Liver (tissue), 10 donors: ENCODE measurements at places on chromosomes 11 and 22. TPM values are rescaled to one million over a fixed set of nuclear protein-coding genes. Genes with fewer than 3 reads are reported as not detected.

- no peak for DNase-seq
These were observed 288.8 kb downstream of the SWAP70 start for GRCh38 chr11:9952511-9953196.

- no peak for DNase-seq
These were observed 52.5 kb downstream of the C22orf31 start for GRCh38 chr22:29009148-29009547.

GRCh38 chr11:22567759-22568158 lies 57.9 kb downstream of the FANCF start:
- no peak for DNase-seq

DNA sequence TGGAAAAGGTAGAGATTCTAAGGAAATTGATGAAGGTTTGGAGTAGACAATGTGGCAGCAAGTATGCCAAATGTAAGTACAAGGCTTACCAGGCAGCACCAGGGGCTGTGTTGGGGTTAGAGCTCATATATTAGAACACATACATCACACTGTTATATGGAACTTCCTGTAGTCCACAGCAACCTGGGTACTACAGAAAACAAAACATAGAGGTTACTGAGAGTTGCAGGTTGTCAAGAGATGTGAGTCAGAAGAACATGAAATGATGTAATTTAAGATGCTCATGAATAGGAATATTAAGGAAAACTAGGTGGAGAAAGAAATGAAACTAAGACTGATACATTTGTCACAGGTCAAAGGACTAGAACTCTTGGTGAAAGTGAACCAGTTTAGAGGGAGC lies 22.0 kb downstream of the FAT3 start:
- DNase-seq = no peak

- no peak for DNase-seq
These were observed 42.8 kb upstream of the TCF20 start for GRCh38 chr22:42313204-42313603.

DNA sequence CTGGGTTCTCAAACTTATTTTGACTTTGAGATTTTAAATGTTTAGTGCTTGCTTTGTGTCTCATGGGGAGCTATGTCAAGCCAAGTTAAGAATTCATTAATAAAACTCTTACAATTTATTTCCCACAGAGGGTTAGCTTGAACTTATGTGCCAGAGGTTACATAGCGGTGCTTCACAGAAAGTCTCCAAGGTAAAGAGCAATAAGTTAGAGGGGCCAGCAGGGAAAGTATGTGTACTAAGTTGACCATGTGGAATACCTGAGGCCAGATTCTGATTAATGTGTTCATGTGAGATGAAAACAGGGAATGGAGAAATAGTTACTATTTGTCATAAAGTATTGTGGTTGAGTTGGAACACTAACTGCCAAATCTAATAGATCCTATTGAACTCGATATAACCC lies 149.3 kb downstream of the TMEM135 start:
- no peak for DNase-seq

The KRTAP5-11 gene
- not detected for total RNA-seq

The CD3E gene
- total RNA-seq = 0.33 TPM

GRCh38 chr11:2898366-2899079 lies 12.9 kb upstream of the CDKN1C start:
- no peak for DNase-seq

The INPP5J gene
- 0.14 TPM for total RNA-seq

The LIF gene
- 0.09 TPM for total RNA-seq

DNA sequence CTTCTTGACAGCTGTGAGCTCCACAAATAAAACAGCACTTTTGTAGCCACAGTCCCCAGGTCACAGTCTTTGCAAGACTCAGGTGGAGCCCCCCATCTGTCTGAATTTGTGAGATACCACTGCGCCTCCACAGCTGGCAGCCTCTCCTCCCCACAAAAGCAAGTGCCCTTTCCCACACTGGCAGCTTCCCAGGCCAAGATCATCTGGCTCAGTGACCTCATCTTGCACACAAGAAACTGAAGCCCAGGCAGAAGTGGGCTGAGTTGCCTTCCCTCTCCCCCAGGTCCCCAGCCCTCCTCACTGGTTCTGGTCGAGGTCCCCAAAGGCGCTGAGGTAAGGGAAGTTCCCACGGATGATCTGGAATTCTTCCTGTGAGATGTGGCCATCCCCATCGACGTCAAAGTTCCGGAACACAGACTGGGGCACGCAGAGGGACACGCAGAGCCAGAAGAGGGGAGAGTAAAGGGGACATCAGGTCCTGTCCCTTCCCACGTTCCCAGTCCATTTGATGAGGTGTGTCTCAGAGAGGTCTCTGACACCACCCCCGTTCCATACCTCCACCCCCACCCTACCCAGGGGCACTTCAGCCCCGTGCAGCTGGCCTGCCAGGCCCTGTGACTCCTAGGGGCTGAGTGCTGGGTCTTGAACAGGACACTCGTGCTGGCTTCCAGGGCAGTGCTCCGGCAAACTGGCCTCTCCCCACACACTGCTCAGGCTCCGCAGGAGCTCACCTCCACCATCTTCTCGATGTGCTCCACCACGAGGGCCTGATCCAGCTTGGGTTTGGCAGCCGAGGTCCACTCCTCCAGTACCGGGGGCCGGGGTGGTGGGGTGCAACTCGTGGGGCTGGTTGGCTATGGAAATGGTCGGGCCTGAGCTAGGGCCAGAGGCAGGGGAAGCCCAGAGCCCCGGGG lies 8.9 kb downstream of the RASGRP2 start:
- no peak for DNase-seq

The PATE4 gene
- total RNA-seq = not detected

The MPEG1 gene
- total RNA-seq = 27.2 TPM

GRCh38 chr11:62713343-62713742 lies 5.9 kb downstream of the GNG3 start:
- peak; percentile 39 for DNase-seq

GRCh38 chr11:110029714-110030113 lies 63.5 kb upstream of the ZC3H12C start:
- DNase-seq = no peak

- DNase-seq = no peak
These were observed 205.0 kb downstream of the CWF19L2 start for GRCh38 chr11:107252429-107253161.

The ADAMTS8 gene
- not detected for total RNA-seq

DNA sequence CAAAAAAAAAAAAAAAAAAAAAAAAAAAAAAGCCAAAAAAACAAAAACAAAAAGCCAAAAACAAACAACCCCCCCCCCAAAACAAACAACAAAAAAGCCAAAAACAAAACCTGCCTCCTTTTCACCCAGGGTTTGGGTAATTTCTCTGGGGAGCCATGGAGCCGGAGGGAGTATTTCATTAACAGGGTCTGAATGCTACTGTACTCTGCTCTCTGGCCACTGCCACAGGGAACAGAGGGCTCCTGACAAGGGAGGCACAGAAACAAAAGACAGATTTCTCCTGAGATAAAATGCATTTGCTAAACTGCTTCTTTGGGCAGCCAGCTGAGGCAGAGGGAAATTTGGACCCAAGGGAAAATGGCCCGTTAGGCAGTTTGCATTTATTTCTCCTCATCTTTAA lies 266.0 kb upstream of the SYN3 start:
- DNase-seq = no peak

DNA sequence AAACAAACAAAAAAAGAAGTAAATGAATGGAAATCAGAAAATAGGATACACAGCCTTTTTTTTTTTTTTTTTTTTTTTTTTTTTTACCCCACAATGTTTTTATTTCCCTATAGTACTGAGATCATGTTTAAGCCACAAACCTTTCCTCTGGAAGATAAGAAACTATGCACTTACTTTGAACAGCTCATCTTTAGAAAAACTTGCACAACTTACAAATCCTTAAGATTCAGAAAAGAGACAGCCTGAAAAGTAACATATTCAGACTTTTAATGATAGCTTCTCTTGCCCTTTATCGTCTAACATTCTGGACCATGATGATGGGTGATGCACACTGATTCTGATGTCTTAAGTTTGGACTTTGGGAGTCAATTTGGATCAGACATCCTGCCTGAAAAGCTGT lies 80.3 kb downstream of the TNRC6B start:
- no peak for DNase-seq

DNA sequence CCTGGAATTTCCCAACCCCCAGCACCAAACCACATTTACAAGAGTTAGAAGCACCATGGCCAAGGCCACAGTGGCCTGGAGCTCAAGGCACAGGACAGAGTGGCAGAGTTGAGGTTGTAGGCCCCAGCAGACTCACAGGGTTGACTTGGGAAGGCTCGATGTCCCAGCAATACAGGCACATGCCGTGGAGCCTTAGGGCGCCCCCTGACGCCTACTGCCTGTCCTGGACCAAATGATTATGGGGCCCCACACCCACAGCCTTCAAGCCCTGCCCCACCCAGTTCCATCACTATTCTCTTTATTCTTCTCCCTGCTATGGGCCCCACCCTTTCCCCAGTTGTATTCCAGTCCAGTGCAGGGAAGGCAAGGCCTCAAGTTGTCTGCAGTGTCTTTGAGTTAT lies at the start of gene CCDC179:
Gene CCDC179 (minus strand): TSS at position 234 of the 400 bp plus-strand sequence. CDS start 53 bp downstream, at position 181.
- no peak for DNase-seq

DNA sequence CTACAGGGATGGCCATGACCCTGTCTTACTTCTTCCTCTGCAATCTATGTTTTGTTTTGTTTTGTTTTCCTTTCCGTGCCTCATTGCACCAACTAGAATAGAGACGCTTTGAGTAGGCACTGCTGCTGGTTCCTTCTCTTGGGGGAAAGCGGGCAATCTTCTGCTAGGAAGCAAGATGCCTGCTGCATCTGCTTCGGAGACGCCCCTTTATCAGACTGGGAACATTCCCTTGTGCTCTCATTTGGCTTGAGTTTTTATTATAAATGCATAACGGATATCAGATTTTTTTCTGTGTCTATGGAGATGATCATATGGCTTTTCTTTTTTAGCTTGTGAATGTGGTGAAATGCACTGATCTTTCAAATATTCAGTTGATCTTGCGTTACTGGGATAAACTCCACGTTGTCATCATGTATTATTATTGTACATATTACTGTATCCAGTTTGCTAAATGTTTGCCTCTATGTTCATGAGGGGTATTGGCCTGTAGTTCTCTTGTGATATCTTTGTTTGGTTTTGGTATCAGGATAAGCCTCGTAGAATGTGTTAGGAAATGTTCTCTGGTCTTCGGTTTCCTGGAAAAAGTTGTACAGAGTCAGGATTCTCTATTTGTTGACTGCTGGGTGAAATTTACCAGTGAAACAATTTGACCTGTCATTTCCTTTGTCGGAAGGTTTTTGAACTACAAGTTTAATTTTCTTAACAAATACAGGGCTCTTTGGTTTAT lies 23.4 kb upstream of the KRTAP5-6 start:
- no peak for DNase-seq

The OR52N4 gene
- 0.14 TPM for total RNA-seq

DNA sequence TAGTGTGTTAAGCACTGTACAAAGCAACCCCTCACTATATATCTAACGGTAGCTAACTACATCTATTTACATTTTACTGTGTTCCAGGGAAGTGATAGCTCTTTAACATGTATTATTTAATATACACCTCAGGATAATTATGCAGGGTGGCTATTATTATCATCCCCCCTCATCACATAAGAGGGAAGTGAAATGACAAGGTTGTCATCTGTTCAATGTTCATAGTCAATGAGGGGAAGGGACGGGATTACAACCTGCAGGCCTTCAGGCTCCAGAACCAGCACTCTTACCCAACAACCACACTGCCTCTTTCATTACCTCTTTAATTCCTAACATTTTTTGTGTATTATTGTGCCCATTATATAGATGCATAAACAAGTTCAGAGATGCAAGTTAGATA lies 238.7 kb upstream of the ANO3 start:
- no peak for DNase-seq

- DNase-seq = peak; percentile 60
These were observed 11.0 kb upstream of the PLAAT2 start for GRCh38 chr11:63573881-63574855.

DNA sequence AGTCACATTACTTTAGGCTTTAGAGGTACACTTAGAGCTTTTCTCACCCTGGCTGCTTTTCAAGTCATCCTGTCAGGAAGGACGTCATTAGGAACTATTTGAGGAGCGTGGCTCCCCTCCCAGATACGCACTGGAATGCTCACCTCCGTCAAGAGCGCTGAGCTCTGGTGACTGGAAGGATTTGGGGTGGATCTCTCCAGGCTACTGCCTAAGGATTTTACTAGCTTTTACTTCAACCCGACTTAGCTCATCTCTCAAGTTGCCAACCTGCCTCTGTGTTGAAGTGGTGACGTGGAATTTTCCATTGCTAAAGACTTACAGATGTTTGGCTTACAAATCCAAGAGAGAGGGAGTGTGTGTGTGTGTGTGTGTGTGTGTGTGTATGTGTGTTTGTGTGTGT lies 355.3 kb upstream of the CCDC90B start:
- DNase-seq = no peak

DNA sequence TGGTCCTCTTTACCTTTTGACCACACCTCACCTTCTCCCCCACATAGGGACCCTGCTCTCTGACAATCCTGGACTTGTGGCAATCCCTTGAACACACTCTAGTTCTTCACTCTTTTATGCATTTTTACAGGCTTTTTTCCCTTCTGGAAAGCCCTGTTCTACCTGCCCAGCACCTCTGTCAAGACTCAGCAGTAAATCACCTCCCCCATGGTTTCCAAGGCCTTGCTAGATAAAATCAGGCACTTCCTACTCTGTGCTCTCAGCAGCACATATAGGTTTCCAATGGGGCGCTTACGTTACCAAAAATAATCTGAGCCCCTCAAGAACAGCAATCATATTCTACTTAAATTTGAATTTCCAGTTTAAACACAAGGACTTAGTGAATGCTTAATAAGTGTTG lies 53.9 kb downstream of the ETS1 start:
- no peak for DNase-seq

The OR56A5 gene
- total RNA-seq = not detected

- no peak for DNase-seq
These were observed 1.8 kb upstream of the TMEM86A start for GRCh38 chr11:18696638-18697225.

The GGTLC2 gene
- not detected for total RNA-seq

DNA sequence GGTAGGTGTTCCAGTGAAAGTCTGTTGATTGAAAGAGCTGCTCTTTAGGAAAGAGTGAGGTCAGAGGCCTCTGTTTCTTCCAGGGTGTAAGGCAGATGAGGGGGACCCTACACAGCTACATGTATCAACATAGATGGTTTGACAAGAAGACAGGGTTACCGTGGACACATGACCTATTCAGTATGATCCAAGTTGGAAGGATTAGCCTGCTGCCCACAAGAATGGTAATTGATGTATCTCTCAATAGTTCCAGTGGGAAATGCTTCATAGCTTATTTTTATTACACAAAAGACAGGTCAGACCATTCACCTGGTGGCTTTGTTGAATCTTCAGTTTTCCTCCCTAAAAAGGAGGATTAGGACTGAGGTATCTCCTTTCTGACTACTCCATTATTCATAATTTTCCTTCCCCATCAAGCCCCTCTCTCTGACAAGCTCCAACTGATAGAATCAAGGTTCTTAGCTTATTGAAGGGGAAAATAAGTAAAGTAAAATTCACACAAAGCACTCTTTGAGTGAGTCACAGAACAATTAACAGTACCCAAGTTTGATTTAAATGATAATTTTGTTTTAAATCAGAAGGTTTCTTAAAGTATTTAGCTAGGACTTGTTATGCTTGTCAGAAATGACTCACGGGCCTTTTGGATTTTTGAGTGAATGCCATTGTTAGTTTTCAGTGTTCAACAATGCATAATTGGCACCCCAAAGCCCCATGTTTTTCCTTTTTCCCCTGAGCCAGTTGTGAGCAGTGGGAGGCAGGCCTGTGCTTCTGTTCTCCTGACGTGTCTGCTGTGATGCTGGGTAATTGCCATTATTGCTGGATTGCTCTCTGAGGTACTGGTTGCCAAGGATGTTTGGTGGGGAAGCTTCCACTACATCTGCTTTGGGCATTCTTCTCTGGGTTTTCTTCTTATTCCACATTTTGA lies 373.2 kb downstream of the DDX10 start:
- DNase-seq = no peak

The MYOD1 gene
- total RNA-seq = not detected
